ENCODE measurements at places on chromosomes 13 and 19.

DNA sequence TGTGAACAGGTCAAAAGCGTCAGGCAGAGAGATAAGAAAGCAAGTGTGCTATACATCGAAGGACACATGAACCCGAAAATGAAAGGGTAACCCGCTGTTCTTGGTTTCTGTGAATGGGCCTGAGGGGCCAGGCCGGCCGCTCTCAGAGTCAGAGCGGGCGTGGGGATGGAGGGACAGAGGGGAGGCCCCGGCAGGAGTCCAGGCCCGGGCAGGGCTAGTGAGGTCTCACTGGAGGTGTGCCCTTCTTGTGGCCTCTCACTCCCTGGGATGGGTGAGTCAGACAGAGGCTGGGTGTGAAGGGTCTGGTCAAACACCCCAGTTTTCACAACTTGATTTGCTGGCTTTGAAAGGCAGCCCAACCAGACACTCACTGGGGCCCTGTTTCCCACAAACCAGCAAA is 17.4 kb upstream of the NDUFS7 start:
- DNase-seq: no peak

- no peak for DNase-seq
These were observed 4.9 kb upstream of the CD33 start for GRCh38 chr19:51219971-51220370.

GRCh38 chr19:12967907-12968306 is 1.5 kb upstream of the DAND5 start:
- no peak for DNase-seq

- DNase-seq: no peak
These were observed 1632.0 kb downstream of the PCDH9 start for GRCh38 chr13:65597839-65598818.

DNA sequence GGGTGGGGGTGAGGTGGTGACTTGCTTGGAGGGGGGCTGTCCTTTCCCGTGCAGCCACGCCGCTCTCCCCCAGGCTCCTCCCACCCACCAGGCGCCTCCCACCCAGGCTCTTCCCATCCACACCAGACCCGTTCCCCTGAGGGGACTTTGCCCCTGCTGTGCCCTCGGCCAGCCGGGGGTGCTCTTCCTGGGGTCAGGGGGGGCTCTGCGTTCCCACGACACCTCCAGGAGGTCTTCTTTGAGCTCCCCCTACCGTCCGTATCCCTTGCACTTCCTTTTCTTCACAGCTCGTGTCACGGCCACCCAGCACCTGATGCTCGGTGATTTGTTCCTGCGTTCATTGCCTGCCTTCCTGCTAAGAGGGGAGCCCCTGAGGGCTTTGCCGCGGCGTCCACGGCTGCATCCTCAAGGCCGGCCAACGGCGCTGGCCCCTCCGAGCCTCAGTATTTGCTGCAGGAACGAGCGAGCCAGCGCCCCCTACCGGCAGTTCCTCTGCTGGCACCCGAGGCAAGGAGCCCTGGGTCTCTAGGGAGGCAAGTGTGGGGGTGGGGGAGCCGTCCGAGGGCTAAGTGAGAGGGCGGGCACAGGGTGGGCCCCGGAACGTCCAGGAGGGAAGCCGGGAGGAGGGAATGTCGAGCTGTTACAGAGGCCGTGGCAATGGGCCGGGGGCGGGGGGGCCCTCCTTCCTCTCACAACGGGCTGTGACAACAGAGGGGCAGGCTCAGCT is 11.8 kb downstream of the LRRC4B start:
- peak; percentile 73 for DNase-seq

DNA sequence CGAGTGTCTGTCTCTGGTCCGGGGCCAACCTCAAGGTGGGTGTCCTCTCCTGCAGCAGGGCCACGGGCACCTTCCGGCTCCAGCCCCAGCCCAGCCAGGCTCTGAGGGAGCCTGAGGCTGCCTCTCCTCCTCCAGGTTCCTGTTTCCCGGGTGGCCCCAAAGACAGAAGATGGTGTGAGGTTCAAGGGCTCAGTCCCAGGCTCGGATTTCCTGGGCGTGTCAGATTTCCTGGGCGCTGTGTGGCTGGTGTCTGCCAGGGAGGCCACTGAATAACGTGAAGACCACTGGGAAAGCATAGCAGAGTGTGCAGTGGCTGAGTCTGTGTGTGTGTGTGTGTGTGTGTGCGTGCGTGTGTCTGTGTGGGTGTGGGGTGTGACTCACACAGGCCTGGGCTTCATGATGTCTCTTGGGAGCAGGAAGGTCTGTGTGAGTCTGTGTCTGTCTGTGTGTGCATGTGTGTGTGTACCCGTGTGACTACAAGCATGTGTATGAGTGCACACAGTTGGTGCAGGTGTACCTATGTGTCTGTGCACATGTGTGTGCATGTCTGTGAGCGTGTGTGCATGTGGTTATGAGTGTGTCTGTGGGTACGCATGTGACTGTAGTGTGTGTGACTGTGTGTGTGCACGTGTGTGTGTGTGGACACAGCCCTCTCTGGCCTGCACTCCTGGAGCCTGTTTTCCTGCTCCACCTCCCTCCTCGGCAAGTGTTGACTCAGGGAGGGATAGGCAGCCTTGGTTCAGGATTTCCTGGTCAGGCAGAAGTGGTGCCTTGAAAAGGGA is 28.3 kb downstream of the CEBPA start:
- DNase-seq: no peak

DNA sequence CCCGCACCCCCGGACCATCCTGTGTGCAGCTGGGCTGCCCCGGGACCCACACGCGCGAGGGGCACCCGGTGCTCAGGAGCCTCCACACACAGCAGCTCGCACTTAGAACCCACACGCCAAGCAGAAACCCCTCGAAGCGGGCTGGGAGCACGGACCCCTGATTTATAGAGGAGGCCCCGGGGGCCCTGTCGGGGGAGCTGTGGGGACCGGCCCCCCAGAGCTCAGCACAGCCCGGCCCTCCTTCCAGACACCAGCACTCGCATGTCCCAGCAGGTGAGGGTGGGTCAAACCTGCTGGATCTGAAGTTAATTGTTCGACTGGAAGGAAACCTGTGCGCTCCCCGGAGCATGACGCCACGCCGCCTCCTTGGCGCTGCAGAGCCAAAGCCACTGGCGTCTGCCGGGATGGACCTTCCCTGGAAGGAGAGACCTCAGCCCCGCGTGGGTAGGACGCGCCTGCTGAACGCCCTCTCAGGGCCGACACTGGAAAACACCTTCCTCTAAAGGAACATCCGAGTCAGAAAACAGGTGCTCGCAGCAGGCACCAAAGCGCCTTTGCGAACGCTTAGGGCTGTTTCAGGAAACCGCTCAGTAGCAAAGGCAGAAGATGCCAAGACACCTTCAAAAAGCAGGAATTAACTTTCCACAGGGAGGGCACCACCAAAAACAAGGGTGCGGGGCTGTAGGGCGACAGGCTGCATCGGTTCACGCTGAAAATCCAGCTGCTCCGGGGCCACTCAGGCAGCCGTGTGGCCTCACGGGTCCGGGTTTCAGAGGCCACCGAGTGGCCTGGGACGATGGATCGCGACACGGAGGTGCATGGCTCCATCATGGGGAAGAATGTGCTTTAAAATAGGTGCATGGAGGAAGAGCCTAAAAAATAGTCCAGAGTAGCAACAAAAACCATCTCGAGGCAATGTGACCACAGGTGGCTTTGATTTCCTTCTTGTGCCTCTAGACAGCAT is 37.8 kb upstream of the GRTP1 start:
- DNase-seq: no peak

DNA sequence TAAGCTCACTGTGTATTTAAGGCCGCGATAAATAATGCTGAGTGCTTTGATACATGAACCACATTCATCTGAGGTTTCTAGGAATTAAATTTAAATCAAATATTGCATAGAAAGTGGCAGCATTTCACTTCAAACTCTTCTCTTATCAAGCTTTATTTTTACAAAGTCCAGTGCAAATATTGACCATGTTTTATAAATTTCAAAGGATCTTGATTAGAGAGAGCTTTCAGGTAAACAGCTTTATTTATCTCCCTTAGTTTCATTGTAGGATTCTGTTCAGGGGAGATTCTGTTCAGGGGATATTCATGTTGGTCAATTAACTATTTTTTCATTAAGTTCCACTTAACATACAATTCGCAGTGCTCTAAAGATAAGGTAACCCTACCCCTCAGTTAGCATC is 249.7 kb upstream of the IRS2 start:
- no peak for DNase-seq

- DNase-seq: peak; percentile 81
These were observed at the start of gene RASAL3 for GRCh38 chr19:15464394-15465385. Gene RASAL3 (minus strand): TSS chr19:15464544. CDS start chr19:15464358, 186 bp downstream.

GRCh38 chr13:33435207-33435606 is 149.7 kb upstream of the STARD13 start:
- no peak for DNase-seq

DNA sequence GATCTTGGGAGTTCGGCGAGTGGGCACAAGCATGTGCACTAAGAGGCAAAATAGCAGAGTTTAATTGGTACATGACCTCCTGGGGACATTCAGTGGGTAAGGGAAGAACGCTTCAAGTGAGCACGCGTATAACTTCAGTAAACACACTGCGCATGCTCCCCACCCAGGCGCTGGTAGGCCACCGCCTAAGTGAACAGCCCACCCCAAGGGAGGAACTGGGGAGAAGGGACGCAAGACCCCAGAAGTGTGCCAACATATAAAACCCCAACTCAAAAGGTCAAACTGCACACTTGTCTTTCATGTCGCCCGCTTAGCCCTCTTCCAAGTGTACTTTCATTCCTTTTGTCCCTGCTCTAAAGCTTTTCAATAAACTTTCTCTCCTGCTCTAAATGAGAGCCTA is 10.5 kb upstream of the NTN5 start:
- no peak for DNase-seq

GRCh38 chr13:49690133-49690994 is 922 bp downstream of the EBPL start:
- DNase-seq: no peak

DNA sequence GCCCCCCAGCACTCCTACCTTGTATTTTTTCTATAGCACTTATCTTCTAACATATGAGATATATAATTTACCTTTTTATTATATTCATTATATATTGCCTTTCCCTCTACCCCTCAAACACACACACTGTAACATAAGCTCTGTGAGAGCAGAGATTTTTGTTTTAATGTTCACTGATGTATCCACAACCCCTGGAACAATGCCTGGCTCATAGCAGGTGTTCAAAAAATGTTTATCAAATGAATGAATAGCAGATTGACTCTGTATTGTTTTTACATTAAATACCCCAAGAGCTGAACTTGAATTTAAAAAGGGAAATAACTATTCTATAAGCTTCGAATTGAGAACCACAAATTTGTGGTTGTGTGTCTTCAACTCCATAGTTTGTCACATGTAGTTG is 11.0 kb downstream of the POLR1D start:
- no peak for DNase-seq

- no peak for DNase-seq
These were observed 28.4 kb upstream of the TIMM44 start for GRCh38 chr19:7971553-7972520.

DNA sequence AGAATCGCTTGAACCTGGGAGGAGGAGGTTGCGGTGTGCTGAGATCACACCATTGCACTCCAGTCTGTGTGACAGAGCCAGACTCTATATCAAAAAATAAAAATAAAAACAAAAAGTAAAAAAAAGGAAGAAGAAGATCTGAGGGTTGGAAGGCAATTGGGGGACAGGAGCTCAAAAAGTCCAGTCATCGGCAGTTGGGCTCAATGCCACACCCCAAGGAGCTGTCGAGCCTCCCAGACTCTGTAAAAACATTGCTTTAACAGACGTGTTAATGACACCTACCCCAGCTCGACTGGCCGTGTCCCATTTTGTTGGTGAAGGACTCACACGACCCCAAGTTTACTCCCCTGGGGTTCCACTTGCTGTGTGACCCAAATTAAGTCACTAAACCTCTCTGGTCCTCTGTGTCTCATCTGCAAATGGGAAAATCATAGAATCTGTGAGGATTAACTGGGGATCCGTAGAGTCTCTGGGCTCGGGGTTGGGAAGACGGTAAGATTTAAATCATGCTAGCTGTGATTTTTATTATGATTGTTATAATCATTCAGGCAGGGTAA is 7.0 kb downstream of the GNA15 start:
- no peak for DNase-seq

DNA sequence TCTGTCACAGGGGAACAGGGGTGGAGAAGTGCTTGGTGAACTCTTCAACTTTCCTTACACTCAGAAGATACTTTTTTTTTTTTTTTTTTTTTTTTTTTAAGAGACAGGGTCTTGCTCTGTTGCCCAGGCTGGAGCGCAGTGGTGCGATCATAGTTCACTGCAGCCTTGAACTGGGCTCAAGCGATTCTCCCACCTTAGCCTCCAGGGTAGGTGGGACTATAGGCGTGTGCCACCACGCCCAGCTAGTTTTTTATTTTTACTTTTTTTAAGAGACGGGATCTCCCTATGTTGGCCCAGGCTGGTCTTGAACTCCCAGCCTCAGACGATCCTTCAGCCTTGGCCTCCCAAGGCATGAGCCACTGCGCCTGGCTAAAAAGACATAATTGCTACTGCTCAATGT is 11.5 kb downstream of the CEBPG start:
- DNase-seq: no peak

DNA sequence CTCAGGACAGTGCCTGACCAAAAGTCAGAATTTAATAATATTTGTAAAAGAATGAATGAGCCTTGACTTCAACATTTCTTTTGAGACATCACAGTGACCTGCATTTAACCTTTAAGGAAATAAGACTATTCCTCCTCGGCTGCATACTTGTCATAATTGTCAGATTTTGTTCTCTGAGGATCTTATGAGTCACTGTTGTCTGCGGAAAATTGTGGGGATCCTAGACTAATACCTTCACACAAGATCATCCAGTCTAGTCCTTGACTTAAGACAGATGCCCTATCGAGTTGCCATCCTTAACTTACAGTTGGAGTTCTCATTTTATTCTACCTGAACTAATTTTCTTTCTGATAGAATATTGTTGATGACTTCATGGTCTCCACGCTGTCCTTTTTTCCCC is 198.4 kb downstream of the DLEU7 start:
- DNase-seq: no peak

- DNase-seq: no peak
These were observed 14.6 kb downstream of the PDS5B start for GRCh38 chr13:32600890-32601289.

DNA sequence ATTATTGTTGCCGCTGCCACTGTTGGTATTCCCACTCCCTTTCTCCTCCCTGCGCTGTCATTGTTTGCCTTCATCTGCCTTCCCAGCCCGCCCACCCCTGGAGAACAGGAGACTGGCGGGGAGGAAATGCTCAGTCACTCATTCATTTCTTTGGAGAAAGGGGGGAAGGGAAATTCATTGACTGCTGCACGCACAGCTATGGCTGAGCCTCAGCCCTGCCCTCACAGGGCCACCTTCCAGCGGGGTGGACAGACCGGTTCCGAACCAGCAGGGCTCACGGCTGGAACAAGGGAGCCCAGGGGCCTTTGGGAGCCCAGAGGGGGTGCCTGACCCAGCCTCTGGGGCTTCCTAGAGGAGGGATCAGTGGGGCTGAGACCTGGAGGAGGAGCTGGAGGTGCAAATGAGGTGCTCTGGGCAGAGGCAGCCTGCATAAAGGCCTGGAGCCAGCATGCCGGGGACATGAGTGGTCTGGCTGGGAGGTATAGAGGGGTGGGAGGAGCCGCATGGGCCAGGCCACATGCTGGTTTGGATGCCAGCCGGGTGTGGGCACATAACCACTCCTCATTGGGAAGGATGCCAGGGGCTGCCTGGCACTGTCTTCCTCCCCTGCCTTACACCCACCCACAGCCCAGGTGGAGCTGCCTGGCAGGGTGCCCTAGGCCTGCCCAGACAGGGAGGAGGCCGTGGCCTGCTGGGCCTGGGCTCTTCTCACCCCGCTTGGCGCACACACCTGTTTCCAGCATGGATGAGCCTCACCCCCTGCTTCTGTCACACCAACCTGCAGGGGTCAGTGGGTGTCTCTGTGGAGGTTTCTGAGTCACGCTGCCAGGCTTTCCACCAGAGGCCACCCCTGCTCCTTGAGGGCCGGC is 26.8 kb downstream of the PPP5C start:
- DNase-seq: no peak

Data from stimulated activated effector memory CD8-positive, alpha-beta T cell treated with anti-CD3 and anti-CD28 coated beads, Interleukin-12 subunit alpha, Interleukin-12 subunit beta, amount 100 ng/mL, for 72 hours (primary cell).